AG09319 (cell line): ENCODE measurements at places on chromosomes 2 and 18.

GRCh38 chr18:43888598-43888997 is 611.3 kb upstream of the SYT4 start:
- no peak for DNase-seq

GRCh38 chr2:46829231-46829995 is 86.2 kb downstream of the MCFD2 start:
- DNase-seq, result no peak

DNA sequence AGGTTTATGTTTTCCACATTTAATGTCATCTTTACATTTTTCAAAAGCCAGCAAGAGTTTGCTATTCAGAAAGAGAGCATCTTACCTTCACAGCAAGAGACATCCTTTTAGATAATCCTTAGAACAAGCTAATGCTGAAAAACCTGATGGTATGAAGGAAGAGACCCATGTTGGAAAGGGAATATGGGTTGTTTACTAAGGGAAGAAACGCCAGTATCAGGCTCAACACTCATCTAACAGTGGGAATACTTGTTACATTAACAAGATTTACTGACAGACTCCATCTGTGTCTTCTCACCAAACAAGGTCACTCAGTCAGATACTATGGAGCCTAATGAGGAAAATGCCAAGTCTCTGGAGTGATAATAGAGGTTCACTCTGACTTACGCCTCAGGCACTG is 1474.1 kb upstream of the SLC39A10 start:
- DNase-seq, result no peak

DNA sequence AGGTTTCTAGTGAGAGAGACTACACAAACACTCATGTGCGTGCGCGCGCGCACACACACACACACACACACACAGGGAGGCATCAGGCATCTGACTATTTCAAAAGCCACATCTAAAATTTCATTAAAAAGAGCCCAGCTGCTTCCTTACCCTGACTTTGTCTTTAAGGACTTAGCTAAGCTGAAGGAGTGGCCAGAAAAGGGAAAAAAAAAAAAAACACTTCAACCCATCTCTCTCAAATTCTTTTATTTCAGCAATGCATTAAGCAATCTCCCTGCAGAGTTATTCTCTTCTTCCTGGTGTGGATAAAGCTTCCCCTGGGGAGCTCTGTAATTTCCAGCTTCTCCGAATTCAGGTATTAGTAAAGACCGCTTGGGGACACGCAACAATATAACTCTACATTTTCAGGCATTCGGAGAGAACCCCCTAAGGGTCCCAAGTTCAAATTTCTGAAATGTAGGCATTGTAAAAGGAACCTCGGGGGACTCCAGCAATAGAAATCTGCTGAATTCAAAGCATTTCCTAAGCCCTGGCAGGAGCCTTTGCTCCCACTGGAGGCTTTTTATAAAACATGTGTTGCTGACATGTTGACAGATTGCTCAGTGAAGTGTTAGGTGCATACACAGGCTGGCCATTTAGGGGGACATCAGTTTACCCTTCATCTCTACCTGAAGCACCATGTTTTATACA is 67.0 kb downstream of the ZNF521 start:
- peak; percentile 65 for DNase-seq

- no peak for DNase-seq
These were observed 740.5 kb downstream of the GALR1 start for GRCh38 chr18:77990131-77990530.

DNA sequence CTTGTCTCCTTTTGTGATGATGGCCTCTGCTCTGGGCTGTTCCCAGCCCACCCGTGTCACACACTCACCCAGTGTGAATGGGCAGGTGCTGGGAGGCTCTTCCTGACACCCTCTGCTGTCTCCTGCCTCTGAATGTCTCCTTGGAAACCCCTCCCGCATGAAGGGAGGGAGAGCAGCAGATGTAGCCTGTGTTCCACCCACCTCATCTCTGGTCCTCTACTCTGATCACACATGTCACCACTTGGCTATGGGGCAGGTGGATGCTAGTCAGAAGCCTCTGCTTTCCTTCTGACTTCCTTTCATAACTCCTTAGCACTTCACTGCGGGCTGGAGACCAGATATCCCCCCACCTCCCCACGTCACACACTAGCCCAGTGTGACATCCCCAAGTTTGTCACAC is 23.9 kb downstream of the EFR3B start:
- DNase-seq, result no peak

DNA sequence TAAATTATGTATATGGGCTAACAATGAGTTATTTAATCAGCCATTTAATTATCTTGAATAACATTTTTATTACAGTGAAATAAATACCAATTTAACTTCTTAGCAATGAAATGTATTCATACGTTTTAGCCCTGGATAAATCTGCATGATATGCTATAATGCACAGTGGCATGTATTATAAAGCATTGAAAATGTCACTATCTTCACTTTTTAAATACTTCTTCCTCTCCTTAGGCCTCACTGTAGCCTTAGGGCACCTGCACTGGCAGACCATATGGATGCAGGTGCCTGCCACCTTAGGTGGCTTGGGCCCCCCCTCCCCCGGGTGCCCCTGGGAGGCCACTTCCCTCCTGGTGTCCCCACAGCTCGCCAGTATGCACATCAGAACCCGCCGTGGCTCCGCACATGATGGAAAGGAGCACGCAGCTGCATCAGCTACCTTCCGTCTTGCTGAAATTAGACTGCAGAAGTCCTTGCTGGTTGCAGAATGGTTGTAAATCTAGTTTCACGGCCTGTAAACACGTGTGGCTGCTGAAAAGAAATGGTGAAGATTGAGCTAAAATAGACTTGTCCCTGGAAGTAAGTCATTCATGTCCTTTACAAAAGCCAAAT is 56.7 kb downstream of the ADI1 start:
- DNase-seq, result no peak

DNA sequence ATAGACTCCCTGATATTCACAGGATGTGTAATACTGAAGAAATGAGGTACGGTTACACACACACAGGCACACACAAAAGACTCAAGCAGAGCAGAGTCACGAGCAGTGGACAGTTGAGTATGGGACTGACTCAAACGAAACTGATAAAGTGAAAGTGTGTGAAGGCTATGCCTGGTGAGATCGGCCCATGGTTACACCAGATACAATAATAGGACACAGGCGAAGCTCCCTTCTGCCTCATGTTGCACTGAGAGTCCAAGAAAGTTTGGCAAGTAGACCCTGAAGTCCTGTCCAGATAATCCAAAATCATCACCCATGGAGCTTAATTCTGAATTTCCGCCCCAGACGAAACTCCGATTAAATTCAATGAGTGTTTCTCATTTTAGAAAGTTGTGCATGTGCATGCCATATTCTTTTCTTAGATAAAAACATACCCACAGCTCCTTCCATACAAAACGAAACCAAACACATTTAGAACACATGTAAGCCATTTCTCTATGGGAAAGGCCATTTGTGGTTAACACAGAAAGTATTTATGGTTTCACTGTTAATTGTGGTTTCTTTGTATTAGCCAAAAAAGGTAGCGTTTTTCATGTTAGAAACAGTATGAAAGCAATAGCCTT is 567.6 kb downstream of the PLCL1 start:
- peak; percentile 42 for DNase-seq

DNA sequence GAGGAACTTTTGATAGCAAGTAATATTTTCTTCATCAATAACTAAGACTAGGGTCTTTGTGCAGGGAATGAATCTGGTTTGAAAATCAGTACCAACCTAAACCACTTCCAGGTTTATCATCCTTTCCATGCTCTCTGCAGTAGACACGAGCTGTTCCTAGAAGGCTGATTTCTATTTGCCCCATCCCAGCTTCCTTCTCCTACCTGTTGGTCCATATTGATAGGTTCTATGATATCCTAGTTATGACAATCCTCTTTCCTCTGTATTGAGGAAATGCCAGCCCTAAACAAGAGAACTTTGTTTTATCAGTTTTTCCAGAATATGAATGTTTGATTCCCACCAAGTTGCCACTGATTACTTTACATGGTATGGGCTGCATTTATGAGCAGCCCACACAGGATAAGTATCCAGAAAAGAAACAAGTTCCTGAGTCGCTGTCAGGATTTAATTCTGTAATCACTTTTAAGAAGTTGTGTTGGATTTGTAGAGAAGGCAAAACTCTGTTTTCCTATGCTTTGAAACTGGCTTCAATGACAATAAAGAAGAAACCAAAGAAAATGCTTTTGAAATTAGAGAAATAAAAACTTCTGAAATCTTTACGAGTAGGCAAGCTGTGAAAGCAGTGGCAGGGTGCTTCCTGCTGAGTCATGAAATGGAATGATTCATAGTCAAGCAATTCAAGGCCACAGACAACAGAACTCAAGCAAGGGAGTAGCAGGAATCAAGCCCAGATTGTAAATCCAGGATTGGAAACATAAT is 37.3 kb upstream of the TANK start:
- peak; percentile 78 for DNase-seq

DNA sequence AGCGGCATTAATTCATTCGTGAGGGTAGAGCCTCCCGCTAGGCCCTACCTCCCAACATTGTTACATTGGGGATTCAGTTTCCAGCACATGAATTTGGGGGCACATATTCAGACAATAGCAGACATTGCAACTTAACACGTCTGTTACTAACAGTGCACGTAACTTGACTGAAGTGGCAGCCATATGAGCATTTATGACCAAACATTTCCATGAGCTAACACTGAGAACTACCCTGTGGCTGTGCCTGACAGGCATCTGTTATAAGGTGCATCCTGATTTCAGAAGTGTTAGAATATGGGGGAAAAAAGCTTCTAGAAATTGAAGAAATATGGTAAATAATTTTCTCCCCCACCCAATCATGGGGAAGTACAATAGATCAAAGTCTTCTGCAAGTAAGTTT is 24.5 kb downstream of the MALT1 start:
- no peak for DNase-seq

DNA sequence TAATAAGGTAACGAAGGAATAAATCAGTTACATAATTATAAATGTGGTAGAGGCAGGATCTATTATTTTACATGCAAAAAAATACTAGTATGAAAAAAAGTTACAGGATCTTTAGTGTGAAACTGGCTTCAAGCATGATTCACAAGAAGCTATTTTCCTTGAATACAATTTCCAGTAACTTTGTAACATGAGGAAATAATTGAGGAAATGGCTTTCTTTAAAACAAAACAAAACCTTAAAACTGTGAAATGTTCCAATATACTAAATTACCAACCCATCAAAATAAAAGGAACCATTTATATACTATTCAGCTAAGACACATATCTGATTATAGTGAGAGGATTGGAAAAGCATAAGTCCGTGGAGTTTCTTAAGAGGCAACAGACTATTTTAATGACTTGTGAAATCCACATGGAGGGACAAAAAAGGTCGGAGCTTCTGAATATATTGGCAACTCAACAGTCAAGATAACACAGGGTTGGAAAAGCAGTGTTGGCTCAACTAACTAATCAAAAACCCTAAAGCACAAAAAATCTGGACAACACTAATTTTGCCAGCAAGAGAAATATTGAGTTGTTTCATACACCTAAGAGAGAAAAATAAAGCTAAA is 10.6 kb downstream of the IRS1 start:
- no peak for DNase-seq

DNA sequence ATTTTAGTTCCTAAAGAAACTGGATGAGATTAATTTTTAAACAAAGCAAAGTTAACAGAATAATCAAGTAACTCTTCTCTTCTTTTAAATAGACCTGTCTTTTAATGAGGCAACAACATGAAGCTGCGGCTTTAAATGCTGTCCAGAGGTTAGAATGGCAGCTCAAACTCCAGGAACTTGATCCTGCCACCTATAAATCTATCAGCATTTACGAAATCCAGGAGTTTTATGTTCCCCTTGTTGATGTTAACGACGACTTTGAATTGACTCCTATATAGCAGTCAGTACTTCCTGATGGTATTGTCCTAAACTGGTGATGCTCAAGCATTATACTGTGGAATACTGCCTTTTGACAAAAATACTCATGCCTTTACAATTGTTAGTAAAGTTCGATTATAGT is 53.7 kb upstream of the TWSG1 start:
- no peak for DNase-seq

DNA sequence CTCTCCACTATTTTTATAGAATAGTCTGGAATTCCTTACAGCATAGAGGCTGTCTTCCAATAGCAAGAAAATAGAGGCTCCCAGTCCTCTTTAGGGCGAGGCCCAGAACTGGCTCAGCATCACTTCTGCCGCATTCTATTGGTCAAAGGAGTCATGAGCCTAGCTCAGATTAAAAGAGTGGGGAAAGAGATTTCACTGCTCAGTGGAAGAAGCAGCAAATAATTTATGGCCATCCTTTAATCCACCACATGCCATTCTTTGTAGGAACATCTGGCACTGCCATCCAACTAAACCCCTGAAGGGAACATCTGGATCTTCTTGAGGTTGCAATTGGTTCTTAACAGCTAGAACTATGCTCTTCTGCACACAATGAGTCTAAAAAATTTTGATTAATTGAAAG is 43.4 kb upstream of the NEUROD1 start:
- DNase-seq, result no peak

- DNase-seq, result no peak
These were observed 39.9 kb downstream of the CROCC2 start for GRCh38 chr2:240946046-240946445.

DNA sequence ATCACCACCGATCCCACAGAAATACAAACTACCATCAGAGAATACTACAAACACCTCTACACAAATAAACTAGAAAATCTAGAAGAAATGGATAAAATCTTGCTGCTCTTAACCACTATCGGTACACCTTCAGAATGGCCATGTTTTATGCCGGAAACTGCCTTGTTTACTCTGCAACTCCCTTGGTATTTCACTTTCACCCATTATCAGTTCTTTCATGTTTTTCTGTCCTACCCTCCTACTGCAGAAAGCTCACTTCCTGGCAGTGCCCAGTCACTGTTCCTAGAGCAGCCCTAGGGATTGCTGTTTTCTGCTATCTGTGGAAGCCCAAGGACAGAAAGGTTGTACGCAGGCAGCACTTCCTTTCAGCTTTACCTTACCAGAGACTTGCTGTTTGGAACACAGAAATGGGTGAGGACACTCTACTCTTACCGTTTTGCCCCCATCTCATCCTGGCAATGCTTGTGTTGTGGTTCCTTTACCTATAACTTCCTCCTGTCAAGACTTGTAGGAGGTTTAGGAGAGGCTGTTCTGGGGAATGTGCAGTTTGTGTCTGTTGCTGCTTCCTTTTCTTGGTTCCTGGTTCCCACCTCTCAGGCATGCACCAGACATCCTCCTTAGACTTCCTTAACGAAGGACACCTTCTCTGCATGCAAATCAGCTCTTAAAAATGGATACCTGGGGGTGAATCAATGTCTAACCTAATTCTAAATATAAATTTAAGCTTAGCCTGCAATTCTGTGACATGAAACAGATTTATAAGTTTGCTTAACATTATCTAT is 394.4 kb downstream of the SPAG16 start:
- DNase-seq, result no peak

- no peak for DNase-seq
These were observed 108.8 kb downstream of the NCK2 start for GRCh38 chr2:105853354-105854088.

- no peak for DNase-seq
These were observed 42.4 kb upstream of the ACKR3 start for GRCh38 chr2:236527159-236527630.

DNA sequence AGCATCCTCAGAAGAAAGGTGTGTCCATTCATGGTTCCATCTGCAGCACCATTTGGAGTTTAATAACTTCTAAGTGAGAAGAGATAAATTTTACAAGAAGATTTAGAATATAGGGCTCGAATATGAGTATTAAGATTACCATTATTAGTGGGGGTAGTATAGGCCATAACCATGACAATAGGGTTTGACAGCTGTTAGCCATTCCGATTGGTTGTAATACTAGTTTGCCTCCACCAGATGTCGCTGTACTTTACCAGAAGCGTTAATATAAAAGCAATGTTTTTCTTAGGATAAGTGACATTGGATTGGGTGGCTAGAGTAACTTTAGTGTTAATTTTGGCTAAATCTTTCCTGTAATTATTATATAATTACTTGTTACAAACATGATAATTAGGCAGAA is 107.5 kb upstream of the SRD5A2 start:
- no peak for DNase-seq

GRCh38 chr18:24560511-24560981 is 100.1 kb downstream of the HRH4 start:
- DNase-seq, result no peak
